Psoas muscle (tissue), 8 donors: ENCODE measurements at places on chromosomes 4 and X. TPM values are rescaled to one million over a fixed set of nuclear protein-coding genes. Genes with fewer than 3 reads are reported as not detected.

Gene NAP1L2
- 2.1 TPM for total RNA-seq

Gene COL4A6
- total RNA-seq: 3.6 TPM

Gene ZNF630
- total RNA-seq: 0.87 TPM

Gene TRPC5OS
- not detected for total RNA-seq

Gene TLL1
- total RNA-seq: 0.54 TPM

Gene CENPVL1
- not detected for total RNA-seq

Gene GC
- not detected for total RNA-seq
